ENCODE measurements at places on chromosomes 3 and 15. TPM values are rescaled to one million over a fixed set of nuclear protein-coding genes. Genes with fewer than 3 reads are reported as not detected.

PLSCR2 gene
- not detected for total RNA-seq

RTP3 gene
- not detected for total RNA-seq

PTPRG gene
- 2.3 TPM for total RNA-seq

ZNF501 gene
- not detected for total RNA-seq
